ENCODE measurements at places on chromosomes 4 and X. TPM values are rescaled to one million over a fixed set of nuclear protein-coding genes. Genes with fewer than 3 reads are reported as not detected.

SCD5 gene
- 6.8 TPM for total RNA-seq

NPY2R gene
- not detected for total RNA-seq

XKRX gene
- total RNA-seq = 0.59 TPM

ADH7 gene
- total RNA-seq = not detected

CFAP299 gene
- not detected for total RNA-seq

SOWAHB gene
- total RNA-seq = 0.05 TPM
